Activated T-helper 2 cell treated with anti-CD3 and anti-CD28 coated beads, Interferon-gamma antibody, Interleukin-2, Interleukin-4, amounts not matched to agents 10 μg/mL and 5 μg/mL and 100 μg/mL, durations not matched to agents 14 hours and 24 hours and 36 hours (primary cell): ENCODE measurements at places on chromosomes 13 and 19. TPM values are rescaled to one million over a fixed set of nuclear protein-coding genes. Genes with fewer than 3 reads are reported as not detected.
A peak's percentile ranks its signal among the peaks of the same experiment; 100 is the strongest.

The C19orf67 gene
- 0.46 and 0.75 TPM in 2 replicates for total RNA-seq

The KRTDAP gene
- not detected in 2 replicates for total RNA-seq

DNA sequence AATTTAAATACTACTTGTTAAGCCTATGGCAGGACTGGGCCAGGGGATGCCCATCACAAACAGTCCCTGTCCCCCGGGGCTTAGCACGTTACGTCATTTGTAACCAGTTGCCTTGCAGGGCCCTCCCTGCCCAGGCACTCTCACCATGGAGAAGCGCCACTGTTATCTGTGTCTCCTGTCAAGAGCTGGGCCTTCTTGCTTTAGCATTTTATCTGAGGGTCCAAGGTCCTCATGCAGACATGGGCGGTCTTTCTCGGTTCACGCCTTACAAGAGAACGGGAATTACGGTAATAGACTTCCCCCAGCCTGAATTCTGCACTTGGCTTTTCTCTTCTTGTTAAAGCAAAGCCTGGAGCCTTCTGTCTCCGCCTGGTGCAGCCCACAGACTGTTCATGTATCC lies 46.1 kb downstream of the TMED1 start:
- H3K4me1 ChIP-seq: no peaks in the 10 kb centered on the region
- no peak overlapping the region for H3K4me3 ChIP-seq
- no peak overlapping the region for H3K27ac ChIP-seq
- no peak for DNase-seq
- H3K27me3 ChIP-seq: no peaks in the 10 kb centered on the region

DNA sequence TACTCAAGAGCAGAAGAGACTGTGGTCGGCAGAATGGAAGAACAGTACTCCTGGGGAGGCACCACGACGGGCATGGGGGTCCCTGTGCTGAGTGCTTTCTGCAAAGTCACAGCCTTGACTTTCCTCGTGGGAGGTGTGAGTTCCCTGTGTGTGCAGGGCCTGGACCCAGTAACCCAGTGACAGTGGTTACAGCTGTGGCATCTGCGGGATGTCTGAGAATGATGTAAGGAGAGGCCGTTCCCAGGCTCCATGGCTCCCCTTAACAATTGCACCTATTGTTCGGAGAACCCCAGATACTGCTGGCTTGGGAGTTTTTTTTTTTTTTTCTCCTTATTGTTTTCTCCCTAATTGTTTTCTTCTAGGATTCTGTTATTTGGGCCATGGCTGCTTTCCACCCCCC lies 5.1 kb upstream of the NANOS2 start:
- no peaks in the 10 kb centered on the region for H3K36me3 ChIP-seq
- H3K27ac ChIP-seq: no peak overlapping the region
- no peaks in the 10 kb centered on the region for H3K27me3 ChIP-seq
- DNase-seq: no peak

- H3K27ac ChIP-seq: no peak overlapping the region
- no peaks in the 10 kb centered on the region for H3K36me3 ChIP-seq
- no peak overlapping the region for H3K4me3 ChIP-seq
- peaks cover 2% of the 10 kb centered on the region for H3K27me3 ChIP-seq
- H3K4me1 ChIP-seq: no peaks in the 10 kb centered on the region
- no peak for DNase-seq
These were observed 176.4 kb downstream of the FLT1 start for GRCh38 chr13:28318496-28318895.

DNA sequence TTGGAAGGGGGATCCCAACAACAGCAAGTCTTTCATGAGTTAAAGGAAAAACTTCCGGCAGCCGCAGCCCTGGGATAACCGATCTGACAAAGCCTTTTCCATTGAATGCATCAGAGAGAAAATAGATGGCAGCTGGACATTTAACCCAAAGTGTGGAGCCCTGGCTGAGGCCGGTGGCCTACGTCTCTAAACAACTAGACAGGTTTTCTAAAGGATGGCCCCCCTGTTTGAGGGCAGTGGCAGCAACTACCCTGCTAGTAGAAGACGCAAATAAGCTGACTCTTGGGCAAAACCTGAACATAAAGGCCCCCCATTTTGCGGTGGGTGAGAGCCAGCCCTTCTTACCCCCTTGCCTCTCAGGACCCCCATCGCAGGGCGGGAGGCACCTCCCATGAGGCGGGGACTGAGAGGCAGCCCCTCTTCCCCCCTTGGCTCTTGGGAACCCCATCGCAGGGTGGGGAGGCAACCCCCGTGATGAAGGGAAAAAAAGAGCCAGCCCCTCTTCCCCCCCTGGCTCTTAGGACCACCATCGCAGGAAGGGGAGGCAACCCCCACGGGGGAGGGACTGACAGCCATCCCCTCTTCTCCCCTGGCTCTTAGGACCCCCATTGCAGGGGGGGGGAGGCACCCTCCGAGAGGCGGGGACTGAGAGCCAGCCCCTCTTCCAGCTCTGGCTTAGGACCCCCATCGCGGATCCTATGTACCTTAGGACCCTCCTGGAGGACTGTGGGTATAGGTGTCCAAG lies 2422.9 kb upstream of the PCDH20 start:
- H3K27ac ChIP-seq: no peak overlapping the region
- no peak for DNase-seq
- H3K4me3 ChIP-seq: no peak overlapping the region
- H3K4me1 ChIP-seq: no peaks in the 10 kb centered on the region

- no peaks in the 10 kb centered on the region for H3K36me3 ChIP-seq
- no peak for DNase-seq
- H3K27me3 ChIP-seq: no peaks in the 10 kb centered on the region
- H3K4me1 ChIP-seq: no peaks in the 10 kb centered on the region
These were observed at the start of gene SEMA6B for GRCh38 chr19:4559569-4559968. SEMA6B (minus strand) TSS chr19:4559684; CDS start chr19:4558457, 1,227 bp downstream.

GRCh38 chr19:400976-401865 lies 7.7 kb downstream of the C2CD4C start:
- no peak overlapping the region for H3K27ac ChIP-seq
- H3K4me1 ChIP-seq: no peaks in the 10 kb centered on the region
- no peak for DNase-seq

The B3GNT8 gene
- total RNA-seq: 0.96 and 0.97 TPM in 2 replicates

The UNC13A gene
- total RNA-seq: 0.02 TPM in 1 of 2 replicates, not detected in the other

- DNase-seq: no peak
- H3K27me3 ChIP-seq: no peaks in the 10 kb centered on the region
- H3K4me3 ChIP-seq: no peak overlapping the region
- H3K27ac ChIP-seq: peak overlapping the region; percentile 32
These were observed 756.1 kb downstream of the UQCRFS1 start for GRCh38 chr19:28456708-28457320.

The OLFM4 gene
- not detected in 2 replicates for total RNA-seq

The ASPDH gene
- total RNA-seq: not detected in 2 replicates

The GRWD1 gene
- total RNA-seq: 77.6 and 77.8 TPM in 2 replicates

The PSG2 gene
- total RNA-seq: not detected in 2 replicates

- H3K4me1 ChIP-seq: no peaks in the 10 kb centered on the region
- H3K36me3 ChIP-seq: no peaks in the 10 kb centered on the region
- no peak for DNase-seq
These were observed 13.2 kb upstream of the CEACAM20 start for GRCh38 chr19:44542671-44543070.

DNA sequence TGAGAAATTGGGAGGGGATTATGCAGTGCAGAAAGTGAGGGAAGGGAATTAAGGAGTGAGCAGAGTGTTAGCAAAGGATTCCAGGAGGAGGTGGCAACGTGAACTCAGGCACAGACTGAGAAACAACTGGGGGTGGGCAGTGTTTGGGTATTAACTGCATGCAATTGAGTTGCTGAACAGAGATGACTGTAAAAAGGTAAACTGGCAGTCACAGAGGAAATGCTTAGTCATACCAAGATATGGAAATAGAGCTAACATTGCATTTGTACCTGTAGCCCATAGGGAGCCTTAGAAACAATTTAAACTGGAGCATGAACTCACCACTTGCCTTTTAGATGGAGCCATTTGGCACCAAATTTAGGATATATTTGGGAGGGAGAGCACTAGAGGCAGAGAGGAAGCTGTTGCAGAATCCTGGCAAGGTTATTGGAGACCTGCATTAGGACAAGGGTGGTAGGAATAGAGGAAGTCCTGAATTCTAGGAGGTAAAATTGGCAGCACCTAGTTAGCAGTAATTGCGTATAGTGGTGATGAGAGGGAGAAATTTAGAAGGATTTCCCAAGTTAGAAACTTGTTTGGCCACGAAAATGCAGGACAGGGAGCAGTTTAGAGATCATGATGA lies 100.6 kb upstream of the FRY start:
- H3K27ac ChIP-seq: no peak overlapping the region
- H3K4me1 ChIP-seq: peaks cover 22% of the 10 kb centered on the region
- no peaks in the 10 kb centered on the region for H3K36me3 ChIP-seq
- H3K27me3 ChIP-seq: no peaks in the 10 kb centered on the region
- no peak overlapping the region for H3K4me3 ChIP-seq

The U2AF2 gene
- total RNA-seq: 344 and 351 TPM in 2 replicates

GRCh38 chr13:44792096-44792495 lies 197.2 kb downstream of the NUFIP1 start:
- H3K4me1 ChIP-seq: no peaks in the 10 kb centered on the region
- no peaks in the 10 kb centered on the region for H3K27me3 ChIP-seq
- H3K4me3 ChIP-seq: no peak overlapping the region
- H3K27ac ChIP-seq: no peak overlapping the region
- no peak for DNase-seq

- no peak overlapping the region for H3K4me3 ChIP-seq
- DNase-seq: no peak
- H3K27ac ChIP-seq: no peak overlapping the region
- H3K4me1 ChIP-seq: no peaks in the 10 kb centered on the region
- H3K27me3 ChIP-seq: no peaks in the 10 kb centered on the region
- no peaks in the 10 kb centered on the region for H3K36me3 ChIP-seq
These were observed 273.2 kb downstream of the LIG4 start for GRCh38 chr13:107942030-107942617.

- H3K4me3 ChIP-seq: no peak overlapping the region
- no peak overlapping the region for H3K27ac ChIP-seq
- H3K27me3 ChIP-seq: no peaks in the 10 kb centered on the region
- no peaks in the 10 kb centered on the region for H3K4me1 ChIP-seq
- no peak for DNase-seq
These were observed 527.5 kb upstream of the NBEA start for GRCh38 chr13:34414616-34415015.

The ZNF45 gene
- 11.1 and 12.2 TPM in 2 replicates for total RNA-seq

The CGB1 gene
- not detected in 2 replicates for total RNA-seq

GRCh38 chr19:54252243-54252642 lies 4.8 kb downstream of the LILRB5 start:
- H3K4me1 ChIP-seq: peaks cover 9% of the 10 kb centered on the region
- H3K27me3 ChIP-seq: peaks cover 9% of the 10 kb centered on the region
- H3K27ac ChIP-seq: no peak overlapping the region
- DNase-seq: no peak
- no peak overlapping the region for H3K4me3 ChIP-seq
- H3K36me3 ChIP-seq: no peaks in the 10 kb centered on the region

DNA sequence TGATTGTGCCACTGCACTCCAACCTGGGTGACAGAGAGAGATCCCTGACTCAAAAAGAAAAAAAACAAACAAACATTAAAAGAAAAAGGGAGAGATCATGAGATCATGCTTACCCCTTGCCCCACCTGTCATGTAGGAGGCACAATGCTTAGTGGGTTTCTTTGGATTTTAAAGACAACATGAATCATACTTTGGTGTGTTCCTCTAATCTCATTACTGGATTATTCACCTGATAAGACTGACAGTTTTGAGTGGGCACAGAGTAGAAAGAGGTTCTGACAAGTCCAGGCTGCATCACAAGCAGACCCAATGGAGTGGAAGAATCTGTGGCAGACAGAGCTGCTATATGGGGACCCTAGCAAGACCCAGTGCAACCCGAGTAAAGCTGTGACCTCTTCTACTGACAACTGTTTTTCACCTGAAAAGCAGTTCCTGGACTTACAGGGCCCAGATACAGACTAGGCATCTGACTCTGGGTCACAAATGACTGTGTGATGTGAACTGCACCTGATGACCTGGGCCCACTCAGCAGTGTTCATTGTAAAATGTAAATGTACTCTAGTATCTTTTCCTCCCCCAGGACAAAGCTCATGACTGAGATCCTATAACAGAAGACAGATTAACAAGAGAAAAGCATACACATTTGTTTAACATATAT lies 28.9 kb upstream of the USP12 start:
- H3K4me3 ChIP-seq: no peak overlapping the region
- no peaks in the 10 kb centered on the region for H3K27me3 ChIP-seq
- peaks cover 16% of the 10 kb centered on the region for H3K4me1 ChIP-seq
- H3K36me3 ChIP-seq: no peaks in the 10 kb centered on the region
- DNase-seq: no peak

- H3K36me3 ChIP-seq: peaks cover 2% of the 10 kb centered on the region
- H3K27me3 ChIP-seq: peaks cover 6% of the 10 kb centered on the region
- H3K4me3 ChIP-seq: no peak overlapping the region
- H3K27ac ChIP-seq: no peak overlapping the region
These were observed 2.6 kb downstream of the CAPN12 start for GRCh38 chr19:38741670-38742069.

DNA sequence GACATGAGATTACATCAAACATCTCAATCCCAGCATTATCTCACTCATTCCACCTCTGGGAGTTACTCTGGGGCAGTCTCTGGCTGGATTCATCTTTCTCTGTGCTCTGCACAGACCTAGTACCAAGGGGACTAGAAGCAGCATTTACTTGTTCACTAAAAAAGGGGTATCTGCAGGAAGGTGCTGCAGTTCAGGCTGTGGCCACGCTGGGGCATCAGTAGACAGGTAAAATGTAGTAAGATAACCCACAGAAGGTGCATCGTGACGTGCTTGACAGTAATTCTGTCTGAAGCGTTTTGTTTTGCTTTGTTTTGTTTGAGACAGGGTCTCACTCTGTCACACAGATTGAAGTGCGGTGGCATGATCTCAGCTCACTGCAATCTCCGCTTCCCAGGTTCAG lies 29.3 kb downstream of the ZNF564 start:
- no peaks in the 10 kb centered on the region for H3K27me3 ChIP-seq
- H3K36me3 ChIP-seq: peaks cover 56% of the 10 kb centered on the region
- no peak overlapping the region for H3K4me3 ChIP-seq
- H3K27ac ChIP-seq: no peak overlapping the region

The NEK3 gene
- 9.4 and 10.0 TPM in 2 replicates for total RNA-seq

The CEACAM6 gene
- total RNA-seq: not detected in 2 replicates

The ZNF534 gene
- total RNA-seq: not detected in 2 replicates

- H3K27ac ChIP-seq: peak overlapping the region; percentile 2
- no peak overlapping the region for H3K4me3 ChIP-seq
- H3K36me3 ChIP-seq: no peaks in the 10 kb centered on the region
- peak; percentile 32 for DNase-seq
- peaks cover 10% of the 10 kb centered on the region for H3K27me3 ChIP-seq
These were observed 158.2 kb downstream of the NALCN start for GRCh38 chr13:101258071-101258470.
